ENCODE measurements at places on chromosomes 12 and 14.

GRCh38 chr12:117518594-117519270, 157.3 kb upstream of the NOS1 start:
- no peak for DNase-seq

DNA sequence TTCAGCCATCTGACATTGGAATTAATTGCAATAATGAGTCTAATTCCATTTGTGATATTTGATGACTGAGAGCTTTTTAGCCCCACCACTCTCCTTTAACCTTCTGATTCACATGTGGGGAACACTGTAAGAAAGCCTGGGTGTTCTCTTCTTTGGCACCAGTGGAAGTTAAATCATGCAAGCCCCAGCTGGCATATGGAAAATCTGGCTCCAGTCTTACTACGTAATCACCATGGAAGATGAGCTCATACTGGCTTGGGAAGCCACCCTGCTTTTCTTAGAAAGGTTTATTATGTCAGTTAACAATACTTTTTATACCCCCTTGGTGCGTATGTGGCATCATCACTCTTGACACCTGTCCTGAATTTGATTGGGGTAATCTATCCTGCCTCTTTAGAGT, 479.3 kb downstream of the SLC16A7 start:
- no peak for DNase-seq

DNA sequence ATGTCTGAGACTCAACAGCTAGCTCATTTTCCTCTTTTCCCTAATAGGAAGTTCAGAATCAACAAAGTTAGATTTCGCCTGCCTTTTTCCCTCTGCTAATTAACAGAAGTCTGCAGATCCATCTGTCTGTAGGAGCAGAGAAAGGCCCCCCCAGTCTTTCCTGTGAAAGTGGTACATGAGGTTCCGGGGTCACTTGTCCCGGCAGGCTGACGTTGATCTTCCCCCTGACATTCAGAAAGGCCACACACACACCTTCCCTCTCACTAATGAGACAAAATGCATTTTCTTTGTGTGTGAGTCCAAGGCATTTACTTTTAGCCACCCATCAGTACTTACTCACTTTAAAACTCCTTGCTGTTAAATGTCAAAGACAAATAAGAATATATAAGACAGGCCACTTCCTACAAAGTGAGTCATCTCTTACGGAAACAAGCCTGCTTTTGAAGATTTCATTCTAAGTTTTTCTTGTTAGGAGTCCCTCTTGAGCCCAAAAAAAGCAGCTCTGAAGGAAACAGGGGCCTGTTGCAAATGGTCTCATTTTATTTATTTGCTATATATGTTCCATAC, 138.7 kb downstream of the TTC7B start:
- DNase-seq = peak; percentile 15

DNA sequence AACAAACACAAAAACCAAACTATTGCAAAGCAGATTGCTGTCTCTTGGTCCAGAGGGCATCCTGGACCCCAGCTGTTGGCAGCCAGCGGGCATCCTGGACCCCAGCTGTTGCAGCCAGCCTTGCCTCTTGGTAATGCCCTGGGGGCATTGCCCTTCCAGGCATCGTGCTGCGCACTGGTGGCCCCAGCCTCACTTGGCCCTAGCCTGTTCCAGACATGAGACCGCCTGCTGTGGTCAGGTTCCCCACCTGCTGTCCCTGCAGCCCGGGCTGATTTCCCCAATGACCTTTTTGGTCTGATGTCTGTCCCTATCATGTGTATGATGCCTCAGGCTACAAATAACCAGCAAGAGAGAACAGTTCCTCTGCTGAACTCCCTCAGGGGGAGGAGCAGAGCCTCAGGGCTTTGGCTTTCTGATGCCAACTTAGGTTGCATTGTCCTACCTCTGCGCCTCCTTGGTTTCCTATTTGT, 20.8 kb downstream of the MLXIP start:
- no peak for DNase-seq

GRCh38 chr12:124021007-124021406, 48.0 kb downstream of the ZNF664 start:
- no peak for DNase-seq

GRCh38 chr12:104722601-104723534, 235.2 kb downstream of the SLC41A2 start:
- no peak for DNase-seq

DNA sequence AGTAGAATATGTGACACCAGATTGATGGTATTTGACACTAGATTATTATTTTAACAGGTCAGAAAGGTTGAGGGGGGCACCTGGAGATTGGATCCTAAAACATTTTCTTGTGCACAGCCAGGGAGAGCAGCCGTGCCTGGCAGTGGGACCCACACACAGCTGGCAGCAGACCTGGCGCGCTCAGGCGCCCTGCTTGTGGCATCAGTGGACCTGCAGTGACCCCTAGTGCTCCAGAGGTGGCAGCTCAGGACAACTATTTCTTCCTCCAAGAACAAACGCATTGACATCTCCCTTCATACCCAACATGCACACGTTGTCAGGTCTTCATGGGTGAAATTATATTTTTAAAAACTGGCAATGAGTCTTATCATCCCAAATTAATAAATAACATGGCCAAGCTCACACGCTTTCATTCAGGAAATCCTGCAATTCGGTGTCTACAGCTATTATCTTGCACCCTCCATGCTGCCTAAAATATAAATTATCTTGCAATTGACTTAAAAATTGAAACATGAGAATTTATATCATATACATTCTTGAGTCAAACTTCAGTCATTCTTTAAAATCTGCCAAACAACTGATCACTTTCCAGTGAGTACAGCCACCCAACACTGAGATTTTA, 7.7 kb upstream of the TMEM132D start:
- DNase-seq = peak; percentile 48

DNA sequence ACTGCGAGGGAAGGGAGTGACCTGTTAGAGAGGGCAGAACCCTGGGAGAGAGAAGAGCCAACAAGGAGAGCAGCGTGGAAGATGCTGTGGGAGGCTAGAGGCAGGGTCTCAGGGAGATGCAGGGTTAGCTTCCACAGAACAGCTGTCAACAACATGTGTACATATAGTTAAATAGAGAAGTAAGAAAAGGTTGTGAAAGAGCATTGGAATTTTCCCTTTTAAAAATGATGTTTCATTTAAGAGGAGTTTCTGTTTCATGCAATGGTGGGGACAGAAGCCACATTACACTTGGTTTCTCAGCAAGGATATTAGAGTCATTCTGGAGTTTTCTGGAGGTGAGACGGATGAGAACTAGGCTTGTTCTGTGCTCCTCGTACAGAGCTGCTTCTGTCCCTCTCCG, 23.8 kb upstream of the TBC1D30 start:
- no peak for DNase-seq

GRCh38 chr12:124923905-124924734, 9.7 kb upstream of the UBC start:
- DNase-seq = no peak

- no peak for DNase-seq
Measured at GRCh38 chr14:61225344-61225743, 55.8 kb downstream of the TMEM30B start.

GRCh38 chr12:116360579-116361413, 83.3 kb upstream of the MED13L start:
- DNase-seq = no peak

- no peak for DNase-seq
Measured at GRCh38 chr12:3468836-3469235, 22.2 kb upstream of the PRMT8 start.
